GM12865 (cell line): ENCODE measurements at places on chromosomes 16 and 17.

- no peak for DNase-seq
Measured at GRCh38 chr17:60303406-60304099, 88.4 kb downstream of the USP32 start.

- DNase-seq: peak; percentile 92
Measured at GRCh38 chr16:69563605-69564580, 1.9 kb upstream of the NFAT5 start.

- DNase-seq: no peak
Measured at GRCh38 chr16:5693426-5693825, 595.8 kb upstream of the EEF2KMT start.

DNA sequence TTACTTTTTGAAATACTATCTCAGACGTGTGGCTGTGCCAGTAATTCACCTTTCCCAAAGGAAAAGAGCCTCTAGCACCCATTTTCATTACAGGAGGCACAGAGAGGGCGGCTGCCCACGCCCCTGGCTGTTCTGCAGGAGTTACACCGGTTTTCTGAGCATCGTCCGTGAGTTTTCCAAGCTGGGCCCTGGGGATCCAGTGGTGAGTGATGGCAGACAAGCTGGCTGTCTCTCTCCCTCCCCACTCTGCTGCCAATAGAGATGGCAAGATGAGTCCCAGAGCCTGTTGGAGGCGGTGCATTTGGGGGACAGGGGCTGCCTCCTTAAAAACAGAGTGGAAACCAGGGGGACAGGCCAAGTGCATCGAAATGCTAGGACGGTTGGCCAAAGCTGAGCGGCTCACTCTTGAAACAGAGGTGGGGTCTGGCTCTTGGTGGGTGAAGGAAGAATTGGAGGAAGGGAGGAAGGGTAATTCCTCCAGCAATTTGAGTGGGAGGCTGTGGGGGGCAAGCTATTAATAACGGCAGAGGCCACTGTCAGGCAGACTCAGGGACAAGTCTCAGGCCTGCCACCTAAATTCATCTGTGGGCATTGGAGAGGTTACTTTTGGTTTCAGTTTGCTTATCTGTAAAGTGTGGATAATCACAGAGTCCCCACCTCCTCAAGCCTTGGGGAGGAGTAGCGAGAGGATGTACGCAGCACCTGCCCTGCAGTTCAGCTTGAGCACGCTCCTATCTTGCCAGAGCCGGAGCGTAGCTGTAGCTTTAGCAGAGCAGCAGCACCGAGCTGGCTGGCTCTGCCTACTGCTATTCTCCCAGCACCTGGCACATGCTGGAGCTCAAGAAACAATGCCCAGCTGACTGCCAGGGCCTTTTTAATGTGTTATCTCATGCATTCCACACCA lies 7.5 kb upstream of the NOS2 start:
- peak; percentile 93 for DNase-seq

- no peak for DNase-seq
Measured at GRCh38 chr16:72198021-72198711, 26.2 kb upstream of the PMFBP1 start.

GRCh38 chr17:29125651-29126050 lies 54.5 kb downstream of the MYO18A start:
- no peak for DNase-seq

DNA sequence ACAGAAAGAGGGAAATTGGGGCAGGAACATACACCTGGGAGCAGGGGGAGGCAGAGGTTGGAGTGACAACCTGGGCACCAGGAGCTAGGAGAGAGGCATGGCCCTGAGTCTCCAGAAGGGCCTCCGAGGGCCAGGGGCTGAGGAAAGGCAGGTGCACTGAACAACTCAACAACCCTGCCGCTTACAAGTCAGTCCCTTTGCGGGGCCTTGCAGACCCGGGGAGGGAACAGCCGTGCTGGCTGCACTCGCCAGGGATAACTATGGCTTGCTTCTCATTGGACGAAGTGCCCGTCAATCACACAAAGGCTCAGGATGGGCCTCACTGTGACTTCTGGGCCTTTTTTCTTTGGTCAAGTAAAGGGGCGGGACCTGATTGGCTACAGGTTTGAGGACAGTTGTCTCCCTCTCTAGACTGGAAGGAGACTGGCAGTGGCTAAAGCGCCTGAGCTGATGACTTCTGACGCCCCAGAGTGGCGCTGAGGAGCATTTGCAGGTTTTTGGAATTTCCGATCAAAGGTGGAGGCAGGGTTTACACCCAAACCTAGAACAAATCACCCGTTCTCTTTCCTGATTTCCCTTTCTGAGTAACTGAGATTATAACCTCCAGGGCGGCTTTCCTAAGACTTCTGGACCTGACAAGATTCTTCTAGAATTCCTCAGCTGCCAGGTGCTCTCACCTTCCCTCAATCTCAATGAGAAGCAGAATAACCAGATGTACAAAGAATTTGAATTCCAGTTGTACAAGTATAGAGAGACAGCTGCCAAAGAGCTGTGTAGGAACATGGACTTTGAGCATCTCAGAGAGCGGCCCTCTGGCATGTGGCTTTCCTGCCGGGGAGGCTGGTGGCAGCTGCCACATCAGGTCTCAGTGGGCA lies 27.6 kb upstream of the ST6GALNAC2 start:
- peak; percentile 35 for DNase-seq

GRCh38 chr16:27982184-27982583 lies 81.3 kb downstream of the GSG1L start:
- no peak for DNase-seq

GRCh38 chr16:85274924-85275323 lies 162.7 kb upstream of the CIBAR2 start:
- DNase-seq: no peak

GRCh38 chr16:9780831-9781230 lies 401.4 kb downstream of the GRIN2A start:
- DNase-seq: no peak

- peak; percentile 86 for DNase-seq
Measured at GRCh38 chr17:66715745-66716156, 119.2 kb upstream of the CACNG5 start.

DNA sequence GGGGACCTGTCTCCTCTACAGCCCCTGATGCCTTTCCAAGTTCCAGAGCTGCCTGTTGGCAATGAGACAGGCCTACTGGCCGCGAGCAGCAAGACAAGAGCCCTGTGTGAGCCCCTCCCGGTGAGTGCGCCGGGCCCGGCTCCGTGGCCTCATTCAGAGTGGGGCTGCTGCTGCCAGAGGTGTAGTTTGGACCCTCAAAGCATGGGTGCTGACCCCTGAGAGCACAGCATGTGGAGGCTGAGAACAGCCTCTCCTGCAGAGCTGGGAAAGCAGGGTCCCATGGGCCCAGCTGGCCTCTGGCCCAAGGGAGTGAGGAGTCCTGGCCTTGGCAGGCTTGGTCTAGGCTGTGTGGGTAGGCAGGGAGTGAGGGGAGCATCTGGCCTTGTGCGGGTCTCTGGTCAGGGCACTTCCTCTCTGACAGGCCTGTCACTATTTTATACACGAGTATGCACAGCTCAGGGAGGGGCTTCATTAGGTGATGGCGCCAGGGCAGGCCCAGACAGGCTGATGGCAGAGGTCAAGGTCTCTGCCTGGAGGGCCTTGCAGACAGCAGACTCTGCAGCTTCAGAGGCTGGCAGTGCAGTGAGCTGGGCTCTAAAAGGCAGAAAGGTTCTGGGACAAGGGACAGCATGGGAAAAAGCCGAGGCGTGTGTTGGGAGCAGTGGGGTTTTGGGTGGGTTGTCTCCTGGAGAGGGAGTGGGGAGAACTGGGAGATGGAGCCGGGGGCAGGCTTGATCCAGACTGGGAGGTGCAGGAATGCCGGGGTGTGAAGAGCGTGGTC lies 43.4 kb downstream of the ADCY7 start:
- no peak for DNase-seq

GRCh38 chr17:76437467-76438402 lies 15.2 kb downstream of the UBE2O start:
- DNase-seq: no peak

GRCh38 chr16:67967958-67968399 lies 458 bp downstream of the SLC12A4 start:
- DNase-seq: peak; percentile 43

DNA sequence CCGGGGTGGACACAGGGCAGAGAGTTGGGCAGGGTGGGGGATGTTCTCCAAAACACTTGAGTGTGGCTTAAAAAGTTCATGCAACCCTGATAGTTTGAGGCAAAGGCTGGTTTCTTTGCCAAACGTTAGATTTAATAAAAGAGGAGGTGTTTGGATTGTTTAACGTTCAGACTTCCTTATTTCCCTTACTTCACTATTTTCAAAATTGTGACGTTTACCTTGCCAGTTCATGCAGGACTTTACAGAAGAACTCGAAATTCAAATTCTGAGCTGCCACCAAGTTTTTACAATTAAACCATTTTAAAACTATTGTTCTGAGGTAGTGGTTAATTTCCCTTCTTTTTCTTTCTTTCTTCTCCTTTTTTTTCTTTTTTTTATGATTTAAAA lies 5.5 kb downstream of the SEC14L1 start:
- no peak for DNase-seq

GRCh38 chr16:81315271-81316175 lies 761 bp downstream of the GAN start:
- peak; percentile 53 for DNase-seq

- DNase-seq: no peak
Measured at GRCh38 chr16:4435337-4436067, 9.8 kb downstream of the DNAJA3 start.

- no peak for DNase-seq
Measured at GRCh38 chr17:28033972-28034714, 8.3 kb upstream of the NLK start.

DNA sequence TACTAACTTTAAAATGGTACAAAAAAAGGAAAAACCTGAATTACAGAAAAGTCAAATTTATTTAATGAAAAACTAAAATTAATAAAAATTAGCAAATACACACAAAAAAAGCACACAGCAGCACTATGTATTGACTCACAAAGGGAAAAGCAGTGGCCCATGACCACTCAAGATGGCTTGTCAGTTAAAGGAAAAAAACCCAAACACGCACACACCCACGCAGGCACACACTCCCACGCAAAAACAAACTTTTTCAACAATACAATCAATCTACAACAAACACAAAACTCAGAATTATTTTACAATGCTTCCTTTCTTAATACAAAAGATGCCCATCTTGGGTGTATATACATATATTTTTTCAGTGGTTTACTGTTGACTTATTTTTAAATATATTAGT lies 24.2 kb downstream of the SIAH1 start:
- DNase-seq: peak; percentile 33

DNA sequence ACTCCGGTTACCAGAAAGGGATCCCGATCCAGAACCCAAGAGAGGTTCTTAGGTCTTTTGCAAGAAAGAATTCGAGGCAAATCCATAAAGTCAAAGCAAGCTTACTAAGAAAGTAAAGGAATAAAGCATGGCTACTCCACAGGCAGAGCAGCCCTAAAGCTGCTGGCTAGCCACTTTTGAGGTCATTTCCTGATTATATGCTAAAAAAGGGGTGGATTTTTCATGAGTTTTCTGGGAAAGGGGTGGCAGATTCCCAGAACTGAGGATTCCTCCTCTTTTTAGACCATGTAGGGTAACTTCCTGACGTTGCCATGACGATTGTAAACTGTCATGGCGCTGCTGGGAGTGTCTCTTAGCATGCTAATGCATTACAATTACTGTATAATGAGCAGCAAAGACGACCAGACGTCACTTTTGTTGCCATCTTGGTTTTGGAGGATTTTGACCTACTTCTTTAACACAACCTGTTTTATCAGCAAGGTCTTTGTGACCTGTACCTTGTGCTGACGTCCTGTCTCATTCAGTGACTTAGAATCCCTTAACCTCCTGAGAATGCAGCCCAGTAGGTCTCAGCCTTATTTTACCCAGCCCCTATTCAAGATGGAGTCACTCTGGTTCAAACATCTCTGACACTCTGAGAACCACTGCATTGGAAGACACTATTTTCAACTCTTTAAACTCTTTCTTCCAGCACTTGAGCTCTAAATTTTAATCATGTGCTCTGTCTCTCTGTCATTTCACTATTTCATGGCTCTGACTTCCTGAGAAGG lies 203.6 kb upstream of the CACNG3 start:
- DNase-seq: no peak

DNA sequence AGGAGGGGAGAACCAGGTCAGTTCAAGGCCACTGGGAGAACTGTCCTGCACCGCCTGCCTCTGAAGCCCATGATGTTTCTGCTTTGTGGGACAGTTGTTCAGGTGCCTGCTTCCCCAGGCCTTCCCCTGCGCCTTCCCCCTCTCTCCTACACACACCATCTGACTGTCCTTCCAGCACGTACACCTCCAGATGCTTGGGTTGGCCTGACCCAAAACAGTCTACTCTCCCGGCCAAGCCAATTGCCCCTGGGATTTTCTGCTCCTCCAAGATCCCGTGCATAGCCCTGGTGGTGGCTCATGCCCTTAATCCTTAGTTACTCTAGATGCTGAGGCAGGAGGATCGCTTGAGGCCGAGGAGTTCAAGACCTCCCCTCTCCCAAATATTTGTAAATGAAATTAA lies 684 bp upstream of the RSAD1 start:
- no peak for DNase-seq

- no peak for DNase-seq
Measured at GRCh38 chr17:74682471-74683190, 30.1 kb downstream of the CD300LF start.

DNA sequence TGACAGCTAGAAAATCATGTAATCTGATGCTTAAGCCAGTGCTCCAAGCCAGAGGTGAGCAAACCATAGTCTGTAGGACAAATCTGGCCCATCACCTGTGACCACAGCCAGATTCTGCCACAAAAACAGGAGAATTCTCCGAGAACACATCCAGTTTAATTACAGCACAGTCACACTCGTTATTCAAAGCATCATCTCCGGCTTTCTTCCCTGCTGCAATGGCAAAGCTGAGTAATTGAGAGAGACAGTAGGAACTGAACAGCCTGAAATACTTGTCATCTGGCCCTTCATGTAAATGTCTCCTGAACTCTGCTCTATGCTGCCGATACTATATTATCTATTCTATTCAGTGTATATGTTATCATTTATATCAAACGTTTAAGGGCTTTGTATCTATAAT lies 121.4 kb upstream of the FOXF1 start:
- no peak for DNase-seq

GRCh38 chr17:17523001-17523730 lies 27.0 kb upstream of the RASD1 start:
- DNase-seq: no peak

DNA sequence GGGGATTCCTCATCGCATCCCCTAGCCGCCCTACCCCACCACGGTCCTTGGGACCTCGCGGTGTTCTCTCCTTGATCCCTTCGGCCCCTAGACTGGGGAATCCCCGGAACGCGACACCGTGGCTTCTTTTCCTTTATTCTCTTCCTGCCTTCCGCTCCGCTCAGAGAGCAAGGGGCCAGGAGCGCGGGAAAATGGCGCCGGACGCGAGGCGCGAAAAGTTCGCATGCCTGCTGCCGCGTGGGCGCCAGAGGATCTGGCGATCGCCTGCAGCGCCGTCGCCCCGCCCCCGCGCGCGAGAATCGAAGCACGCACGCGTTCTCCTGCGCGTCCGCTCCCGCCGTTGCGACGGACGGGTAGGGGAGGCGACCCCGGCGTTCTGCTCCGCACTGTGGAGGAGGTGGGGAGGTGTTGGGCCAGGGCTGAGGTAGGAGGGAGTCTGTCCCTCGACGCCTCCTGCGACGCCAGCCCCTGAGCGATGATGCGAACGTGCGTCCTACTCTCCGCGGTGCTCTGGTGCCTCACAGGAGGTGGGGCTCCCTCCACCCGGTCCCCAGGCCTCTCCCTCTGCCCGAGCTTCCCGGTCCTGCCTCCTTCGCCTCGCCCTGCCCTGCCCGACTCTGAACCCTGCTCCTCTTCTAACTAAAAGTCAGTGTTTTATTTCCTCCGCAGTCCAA lies at the start of gene ZPBP2:
Gene ZPBP2 (plus strand): TSS at position 323 of the 674 bp plus-strand sequence. CDS start 153 bp downstream, at position 476.
- DNase-seq: peak; percentile 92

GRCh38 chr16:9012848-9013507 lies 49.3 kb upstream of the USP7 start:
- no peak for DNase-seq
